ENCODE measurements at places on chromosomes 16 and 17.

GRCh38 chr16:72974142-72974769, 73.7 kb downstream of the ZFHX3 start:
- peak; percentile 25 for DNase-seq

- DNase-seq, result no peak
Observed at GRCh38 chr16:86244936-86245335, 265.4 kb upstream of the FOXF1 start.

DNA sequence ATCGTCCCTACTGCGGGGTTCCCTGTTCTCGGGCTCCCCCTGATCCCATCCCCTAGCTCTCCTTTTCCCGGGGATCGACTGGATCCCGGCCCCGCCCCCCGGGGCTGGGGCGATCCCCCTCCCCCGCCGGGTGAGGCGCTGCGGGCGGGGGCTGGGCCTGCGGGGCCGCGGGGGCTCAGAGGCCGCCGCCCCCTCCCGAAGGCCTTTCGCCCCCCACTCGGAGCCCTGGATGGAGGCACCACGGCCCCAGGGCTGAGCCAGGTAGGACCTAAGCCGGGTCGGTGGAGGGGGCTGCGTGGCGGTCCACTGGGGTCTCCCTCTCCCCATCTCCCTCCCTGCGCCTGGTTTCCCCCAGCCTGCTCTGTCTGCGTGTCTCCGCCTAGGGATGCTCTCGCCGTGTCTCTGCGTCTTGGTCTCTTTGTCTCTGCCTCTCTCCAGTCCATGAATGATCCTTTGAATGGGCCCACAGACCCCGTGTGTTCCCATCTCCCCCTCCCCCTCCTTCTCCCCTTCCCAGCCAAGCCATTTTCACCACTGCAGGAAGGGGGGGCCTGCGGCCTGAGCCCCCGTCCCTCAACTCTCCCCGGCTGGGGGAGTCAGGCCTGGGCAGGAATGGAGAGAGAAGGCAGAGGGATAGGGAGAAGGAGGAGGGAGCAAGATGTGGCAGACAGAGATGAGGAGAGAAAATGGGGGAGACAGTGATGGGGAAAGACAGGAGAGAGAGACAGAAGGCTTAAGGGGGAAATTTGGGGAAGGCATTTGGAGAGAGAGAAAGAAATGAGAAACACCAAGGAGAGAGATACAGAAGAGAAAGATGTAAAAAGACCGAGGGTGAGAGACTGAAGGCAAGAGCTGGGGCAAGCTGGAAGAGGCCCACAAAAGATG, 1.7 kb upstream of the TMEM256 start:
- DNase-seq, result no peak

DNA sequence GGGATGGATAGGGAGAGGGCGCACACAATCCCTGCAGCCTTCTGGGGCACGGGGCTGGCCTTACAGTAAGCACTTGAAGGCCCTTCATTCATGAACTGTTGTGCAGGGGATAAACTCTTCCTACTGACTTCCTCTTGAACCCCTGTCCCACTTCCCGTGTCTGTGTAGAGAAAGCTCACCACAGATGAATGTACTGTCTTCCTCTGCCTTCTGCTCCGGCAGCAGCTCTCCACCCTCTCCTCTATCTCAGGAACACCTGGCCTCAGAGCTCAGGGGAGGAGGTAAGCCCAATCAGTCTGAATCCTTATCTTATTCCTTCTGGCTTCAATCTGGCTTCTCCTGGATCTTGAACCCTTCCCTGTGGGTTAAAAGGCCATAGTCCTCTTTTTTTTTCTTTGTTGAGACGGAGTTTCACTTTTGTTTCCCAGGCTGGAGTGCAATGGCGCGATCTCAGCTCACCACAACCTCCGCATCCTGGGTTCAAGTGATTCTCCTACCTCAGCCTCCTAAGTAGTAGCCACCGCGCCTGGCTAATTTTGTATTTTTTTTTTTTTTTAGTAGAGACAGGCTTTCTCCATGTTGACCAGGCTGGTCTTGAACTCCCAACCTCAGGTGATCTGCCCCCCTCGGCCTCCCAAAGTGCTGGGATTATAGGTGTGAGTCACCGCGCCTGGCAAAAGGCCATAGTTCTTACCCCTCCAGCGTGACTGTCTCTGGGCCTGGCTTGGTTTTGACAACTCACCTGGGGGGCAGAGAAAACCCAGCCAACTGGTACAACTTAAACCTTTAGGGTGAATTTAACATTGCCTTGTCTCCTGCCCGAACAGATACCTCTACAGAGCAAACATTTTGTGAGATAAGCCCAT, 7.2 kb upstream of the SLC52A1 start:
- no peak for DNase-seq

DNA sequence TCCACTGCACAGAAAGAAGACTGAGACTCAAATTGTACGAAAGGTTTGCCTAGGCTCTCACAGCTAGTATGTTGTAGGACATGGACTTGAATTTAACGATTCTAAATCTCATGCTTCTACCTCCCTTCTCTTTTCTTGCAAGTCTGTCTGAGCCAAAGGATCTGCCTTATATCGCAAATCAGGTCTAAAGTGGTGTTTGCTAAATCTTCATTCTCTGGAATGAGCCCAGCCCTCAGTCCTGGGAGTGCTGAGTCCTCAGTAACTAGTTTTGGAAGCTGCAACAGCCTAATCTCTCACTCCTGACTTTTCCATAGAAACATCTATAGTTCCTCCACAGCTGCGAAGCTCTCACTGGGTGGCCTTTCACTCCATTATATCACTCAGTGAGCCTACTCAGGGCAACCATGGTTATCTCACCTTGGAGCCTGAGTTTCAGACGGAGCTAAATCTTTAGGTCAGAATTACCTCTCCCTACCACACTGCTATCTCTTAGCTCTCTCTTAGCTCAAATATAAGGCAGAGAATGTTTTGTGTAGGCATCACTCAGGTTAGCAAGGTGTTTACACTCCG, 575.5 kb upstream of the C16orf82 start:
- no peak for DNase-seq

GRCh38 chr17:65707780-65708179, 146.3 kb upstream of the AXIN2 start:
- no peak for DNase-seq

DNA sequence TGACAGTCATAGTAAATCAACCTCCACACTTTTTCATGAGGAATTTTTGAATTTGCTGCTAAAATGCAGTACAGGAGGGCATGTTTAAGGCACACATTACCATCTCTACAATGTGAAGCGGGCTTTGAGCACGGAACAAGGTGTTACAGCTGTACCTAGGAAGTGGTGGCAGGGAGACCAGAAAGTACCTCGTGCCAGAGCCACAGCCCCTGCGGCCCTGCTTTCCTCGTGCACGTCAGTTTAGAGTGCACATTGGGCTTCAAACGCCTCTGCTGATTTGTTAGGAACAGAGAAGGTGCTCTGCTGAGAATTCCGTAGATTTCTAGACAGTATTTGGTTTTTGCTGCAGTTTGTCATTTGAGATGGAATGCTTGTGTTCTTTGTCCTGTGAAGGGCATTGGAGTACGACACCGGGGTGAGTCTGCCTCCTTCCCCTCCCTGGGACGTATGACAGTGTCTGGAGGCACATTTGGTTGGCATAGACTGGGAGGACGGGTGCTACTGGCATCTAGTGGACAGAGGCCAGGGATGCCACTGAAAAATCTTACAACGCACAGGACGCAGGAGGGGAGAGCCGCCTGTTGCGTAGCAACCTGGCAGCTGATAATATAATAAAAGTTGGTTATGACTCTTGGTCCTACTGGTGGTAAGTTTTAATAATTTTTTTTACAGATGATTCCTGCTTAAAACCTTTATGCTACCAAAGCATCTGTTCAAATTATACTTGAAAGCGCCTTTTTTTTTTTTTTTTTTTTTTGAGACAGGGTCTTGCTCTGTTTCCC, 9.1 kb downstream of the FOXK2 start:
- peak; percentile 30 for DNase-seq

DNA sequence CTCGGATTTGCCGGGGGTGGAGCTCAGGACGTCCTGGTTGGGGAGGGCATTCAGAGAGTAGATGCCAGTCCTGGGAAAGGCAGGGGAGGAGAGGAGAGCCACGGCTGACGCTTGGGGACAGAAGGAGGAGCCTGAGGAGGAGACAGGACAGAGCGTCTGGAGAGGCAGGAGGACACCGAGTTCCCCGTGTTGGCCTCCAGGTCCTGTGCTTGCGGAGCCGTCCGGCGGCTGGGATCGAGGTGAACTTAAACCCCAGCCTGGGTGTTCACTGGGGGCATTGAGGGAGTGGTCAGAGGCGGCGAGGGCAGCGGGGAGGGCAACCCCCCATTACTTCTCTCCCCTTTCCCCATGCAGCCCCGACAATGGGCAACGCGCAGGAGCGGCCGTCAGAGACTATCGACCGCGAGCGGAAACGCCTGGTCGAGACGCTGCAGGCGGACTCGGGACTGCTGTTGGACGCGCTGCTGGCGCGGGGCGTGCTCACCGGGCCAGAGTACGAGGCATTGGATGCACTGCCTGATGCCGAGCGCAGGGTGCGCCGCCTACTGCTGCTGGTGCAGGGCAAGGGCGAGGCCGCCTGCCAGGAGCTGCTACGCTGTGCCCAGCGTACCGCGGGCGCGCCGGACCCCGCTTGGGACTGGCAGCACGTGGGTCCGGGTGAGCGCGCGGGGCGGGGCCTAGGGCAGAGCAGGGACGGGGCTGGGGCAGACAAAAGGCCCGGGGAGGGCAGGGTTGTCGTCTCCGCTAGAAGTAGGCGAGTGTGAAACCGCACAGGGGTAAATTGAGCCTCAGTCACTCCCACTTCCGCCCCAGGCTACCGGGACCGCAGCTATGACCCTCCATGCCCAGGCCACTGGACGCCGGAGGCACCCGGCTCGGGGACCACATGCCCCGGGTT, 3.7 kb downstream of the NOL3 start:
- peak; percentile 85 for DNase-seq

- no peak for DNase-seq
Observed at GRCh38 chr17:50715471-50715870, 3.9 kb upstream of the LUC7L3 start.

GRCh38 chr17:66302761-66303626, 581 bp downstream of the PRKCA start:
- peak; percentile 61 for DNase-seq

DNA sequence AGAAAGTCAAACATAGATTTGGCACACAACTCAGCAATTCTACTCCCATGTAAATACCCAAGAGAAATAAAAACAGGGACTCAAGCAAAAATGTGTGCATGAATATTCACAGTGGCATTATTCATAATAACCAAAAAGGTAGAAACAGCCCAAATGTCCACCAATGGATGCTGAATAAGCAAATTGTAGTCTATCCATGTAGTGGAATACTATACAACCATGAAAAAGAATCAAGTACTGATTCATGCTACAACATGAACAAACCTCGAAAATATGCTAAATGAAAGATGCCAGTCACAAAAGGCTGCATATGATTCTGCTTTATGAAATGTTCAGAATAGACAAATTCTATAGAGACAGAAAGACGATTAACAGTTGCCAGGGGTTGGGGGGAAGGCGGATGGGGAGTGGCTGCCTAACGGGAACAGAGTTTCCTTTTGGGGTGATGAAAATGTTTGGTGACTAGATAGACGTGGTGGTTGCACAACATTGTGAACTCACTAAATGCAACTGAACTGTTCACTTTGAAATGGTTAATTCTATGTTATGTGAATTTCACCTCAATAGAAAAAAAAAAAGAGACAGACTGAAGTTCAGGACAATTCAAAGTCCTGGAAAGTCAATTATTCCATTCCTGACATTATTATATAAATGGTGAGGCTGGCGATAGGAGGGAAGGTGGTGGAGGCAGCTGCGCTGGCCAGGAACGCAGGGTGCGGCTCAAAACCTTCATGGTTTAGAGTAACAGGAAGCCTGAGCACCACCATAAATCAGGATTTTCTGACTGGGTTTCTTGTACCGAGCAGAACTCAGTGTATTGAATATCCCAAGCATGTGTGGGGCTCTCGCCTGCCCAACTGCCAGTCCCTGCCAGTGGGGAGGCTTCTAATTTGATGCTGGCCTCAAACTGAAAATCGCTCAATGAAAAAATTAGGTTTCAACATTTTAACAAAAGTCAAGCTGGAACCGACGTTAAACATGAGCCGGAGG, 300.9 kb downstream of the C16orf95 start:
- DNase-seq, result no peak

DNA sequence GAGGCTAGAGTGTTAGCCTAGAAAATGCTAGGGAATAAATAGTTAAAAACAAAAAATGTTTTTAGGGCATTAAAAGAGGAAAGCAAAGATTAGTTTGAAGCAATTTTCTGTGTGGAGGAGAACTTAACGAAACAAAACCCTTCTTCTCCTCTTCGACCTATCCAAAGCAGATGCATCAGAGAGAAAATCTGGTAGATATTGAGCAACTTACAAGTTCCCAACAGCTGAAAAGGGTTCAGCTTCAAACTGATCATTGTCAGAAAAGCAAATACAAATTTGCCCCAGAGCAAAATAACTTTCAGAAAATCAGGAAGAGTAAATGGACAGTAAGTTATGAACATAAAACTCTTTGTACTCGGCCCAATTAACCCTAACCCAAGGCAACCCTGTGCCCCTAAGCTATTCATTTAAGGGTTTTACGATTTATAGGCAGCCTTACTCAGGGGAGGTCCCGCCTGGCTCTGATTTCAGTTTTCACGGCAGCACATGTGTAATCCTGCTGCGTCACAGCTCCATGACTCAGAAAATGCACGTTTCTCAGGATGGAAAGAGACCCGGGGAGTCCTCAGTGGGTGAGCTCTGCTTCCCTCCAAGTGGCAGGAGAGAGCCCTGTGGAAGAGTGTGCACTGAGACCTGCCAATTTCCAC, 405.7 kb upstream of the SALL1 start:
- peak; percentile 88 for DNase-seq

DNA sequence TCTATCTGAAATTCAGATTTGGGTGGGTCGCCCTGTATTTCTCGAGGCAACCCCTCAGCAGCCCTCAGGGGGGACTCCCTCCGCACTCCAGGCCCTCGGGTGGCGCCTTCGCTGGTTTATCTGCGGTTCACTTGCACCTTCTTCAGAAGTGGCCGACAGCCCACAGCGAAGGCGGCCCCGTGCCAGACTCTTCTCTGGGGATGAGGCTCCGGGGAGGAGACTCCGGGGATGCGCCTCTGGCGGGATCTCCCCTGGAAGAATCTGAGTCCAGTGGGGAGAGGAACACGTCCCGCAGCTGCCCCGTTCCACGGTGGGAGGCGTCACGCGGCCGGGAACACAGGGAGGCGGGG, 63.9 kb upstream of the DNAJA2 start:
- peak; percentile 16 for DNase-seq
